Tibial nerve (tissue), 4 donors: ENCODE measurements at places on chromosomes 4 and X. TPM values are rescaled to one million over a fixed set of nuclear protein-coding genes. Genes with fewer than 3 reads are reported as not detected.

DNA sequence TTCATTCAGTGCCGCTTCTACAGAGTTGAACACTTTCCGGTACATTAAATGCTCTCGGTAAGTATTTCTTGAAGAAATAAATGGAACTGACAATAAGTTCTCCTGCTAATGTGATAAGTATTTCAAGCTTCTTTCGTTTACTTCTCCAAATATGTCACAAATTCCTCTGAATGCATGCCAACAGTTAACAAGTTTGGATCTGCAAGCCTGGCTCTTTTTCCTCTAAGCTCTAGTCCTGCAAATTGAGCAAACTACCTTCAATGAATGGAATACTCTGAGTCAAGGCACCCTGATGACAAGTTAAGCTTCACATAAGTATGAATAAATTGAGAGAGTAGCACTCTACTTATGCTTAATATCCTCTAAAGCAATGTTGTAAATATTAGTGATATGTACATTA lies 403.6 kb downstream of the PDGFC start:
- no peak for DNase-seq

DNA sequence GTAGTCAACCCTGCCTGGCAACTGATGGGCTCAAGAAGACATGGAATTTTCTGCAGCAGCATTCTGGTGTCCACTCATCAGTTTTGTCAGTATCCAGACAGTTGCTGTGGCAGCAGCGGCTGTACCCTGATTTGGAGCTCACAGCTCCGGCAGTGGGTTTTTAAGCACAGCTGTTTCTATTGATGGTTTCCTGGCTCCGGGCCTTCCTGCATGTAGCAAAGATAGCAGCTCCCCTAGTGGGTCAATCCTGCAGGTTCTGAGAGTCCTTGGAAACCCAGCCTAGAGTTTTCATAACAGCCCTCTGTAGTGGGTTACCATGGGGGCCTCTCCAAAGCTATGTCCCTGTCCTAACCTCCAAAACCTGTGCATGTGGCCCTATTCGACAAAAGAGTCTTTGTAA lies 84.0 kb upstream of the ATP6AP2 start:
- no peak for DNase-seq

- no peak for DNase-seq
Measured at GRCh38 chrX:47662144-47662657, 3.2 kb upstream of the UXT start.

DNA sequence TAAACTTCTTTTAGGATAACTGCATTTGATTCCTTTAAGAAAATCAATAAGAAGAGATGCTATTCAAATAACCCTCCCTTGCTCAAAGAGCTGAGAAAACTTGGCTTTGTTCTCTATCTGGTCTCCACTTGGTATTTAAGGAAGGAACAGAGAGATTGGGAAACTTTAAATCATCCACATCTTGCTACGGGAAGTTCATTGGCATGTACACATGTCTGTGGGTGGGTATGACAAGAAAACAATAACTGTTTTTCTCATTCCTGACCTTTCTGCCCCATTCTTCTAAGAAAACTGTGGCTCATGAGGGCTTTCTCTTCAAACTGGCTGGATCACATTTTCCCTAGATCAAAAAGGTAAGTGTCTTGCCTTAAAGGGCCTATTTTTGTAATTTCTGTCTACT lies 6.0 kb downstream of the SEL1L3 start:
- no peak for DNase-seq

GRCh38 chrX:154724993-154725756 lies 25.7 kb downstream of the GAB3 start:
- no peak for DNase-seq

Gene PDCL2
- total RNA-seq: not detected

DNA sequence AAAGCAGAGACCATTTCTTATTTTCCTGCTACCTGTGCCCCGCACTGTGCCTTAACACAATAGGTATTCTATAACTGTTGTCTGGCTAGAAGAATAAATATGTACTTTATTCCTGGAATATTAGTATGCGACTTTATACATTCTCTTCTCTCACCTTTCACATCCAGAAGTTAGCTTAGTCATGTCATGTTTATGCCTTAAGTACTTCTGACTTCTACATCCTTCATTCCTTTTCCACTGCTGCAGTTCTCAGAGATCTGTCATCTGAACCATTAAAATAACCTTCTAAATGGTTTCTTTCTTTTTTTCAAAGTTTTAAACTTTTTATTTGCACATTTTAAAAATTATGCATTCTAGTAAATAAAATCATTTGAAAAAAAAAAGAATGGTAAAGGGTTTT lies 34.4 kb downstream of the KIF4A start:
- no peak for DNase-seq

Gene YY2
- 4.6 TPM for total RNA-seq

- DNase-seq: no peak
Measured at GRCh38 chr4:139940600-139940999, 213.4 kb downstream of the MAML3 start.

Gene LANCL3
- total RNA-seq: 1.2 TPM

- no peak for DNase-seq
Measured at GRCh38 chrX:13047759-13048158, 3.3 kb upstream of the FAM9C start.

- no peak for DNase-seq
Measured at GRCh38 chr4:103498161-103499070, 221.4 kb downstream of the TACR3 start.

DNA sequence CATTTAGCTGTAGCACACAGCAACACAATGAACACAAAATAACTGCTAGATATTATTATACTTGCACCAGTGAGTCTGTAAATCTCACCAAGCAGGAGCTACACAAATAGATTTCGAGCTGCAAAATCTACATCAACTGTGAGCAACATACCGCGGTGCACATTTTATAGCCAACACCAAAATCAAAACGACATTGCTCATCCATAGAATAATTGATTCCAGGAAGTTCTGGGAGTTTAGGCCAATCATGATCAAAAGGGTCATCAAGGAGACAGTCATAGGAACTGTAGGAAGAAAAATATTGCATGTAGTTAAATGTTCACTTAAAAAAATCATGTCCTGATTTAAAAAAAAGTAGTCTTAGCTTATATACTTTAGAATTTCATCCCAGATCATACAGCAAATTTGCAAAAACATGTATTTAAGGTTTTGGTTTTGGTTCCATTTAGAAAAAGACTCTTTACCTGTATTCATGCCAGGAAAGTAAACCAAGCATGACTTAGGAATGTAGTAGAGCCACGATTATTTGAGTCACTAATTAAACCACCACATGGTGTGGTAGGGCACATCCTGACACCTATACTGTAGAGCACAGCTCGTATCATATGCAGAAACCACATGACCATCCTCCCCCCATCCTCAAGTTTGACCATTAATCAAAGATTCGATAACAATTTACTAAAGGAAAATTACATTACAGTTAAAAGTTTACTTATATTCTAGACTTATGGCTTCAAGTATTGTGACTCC lies 250.4 kb downstream of the ADAMTS3 start:
- DNase-seq: no peak

DNA sequence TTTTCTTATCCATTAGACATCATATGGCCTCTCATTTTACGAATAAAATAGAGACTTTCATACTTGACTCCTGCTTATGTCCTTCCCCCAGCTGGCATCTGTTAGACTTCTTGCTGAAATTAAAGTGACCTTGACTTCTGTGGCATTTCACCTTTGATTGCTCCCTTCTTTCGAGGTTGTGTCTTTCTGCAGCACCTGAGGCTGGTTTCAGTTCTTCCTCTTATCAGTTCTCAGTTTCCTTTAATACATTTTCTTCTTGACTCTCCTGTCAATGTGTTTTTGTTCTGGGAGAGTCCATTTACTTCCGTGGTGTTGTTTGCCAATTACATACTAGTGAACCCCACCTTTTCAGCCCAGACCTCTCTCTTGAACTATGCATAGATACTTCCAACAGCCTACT lies 81.6 kb downstream of the RBPJ start:
- DNase-seq: no peak

Gene NAP1L2
- 5.9 TPM for total RNA-seq

GRCh38 chrX:41785685-41786084 lies 61.7 kb downstream of the GPR82 start:
- DNase-seq: no peak

Gene ARR3
- not detected for total RNA-seq

Gene DNAAF6
- total RNA-seq: not detected

Gene AGA
- 25.1 TPM for total RNA-seq

GRCh38 chr4:76535603-76536372 lies 100.8 kb downstream of the SHROOM3 start:
- no peak for DNase-seq

- no peak for DNase-seq
Measured at GRCh38 chr4:105652286-105652888, 56.1 kb downstream of the INTS12 start.

DNA sequence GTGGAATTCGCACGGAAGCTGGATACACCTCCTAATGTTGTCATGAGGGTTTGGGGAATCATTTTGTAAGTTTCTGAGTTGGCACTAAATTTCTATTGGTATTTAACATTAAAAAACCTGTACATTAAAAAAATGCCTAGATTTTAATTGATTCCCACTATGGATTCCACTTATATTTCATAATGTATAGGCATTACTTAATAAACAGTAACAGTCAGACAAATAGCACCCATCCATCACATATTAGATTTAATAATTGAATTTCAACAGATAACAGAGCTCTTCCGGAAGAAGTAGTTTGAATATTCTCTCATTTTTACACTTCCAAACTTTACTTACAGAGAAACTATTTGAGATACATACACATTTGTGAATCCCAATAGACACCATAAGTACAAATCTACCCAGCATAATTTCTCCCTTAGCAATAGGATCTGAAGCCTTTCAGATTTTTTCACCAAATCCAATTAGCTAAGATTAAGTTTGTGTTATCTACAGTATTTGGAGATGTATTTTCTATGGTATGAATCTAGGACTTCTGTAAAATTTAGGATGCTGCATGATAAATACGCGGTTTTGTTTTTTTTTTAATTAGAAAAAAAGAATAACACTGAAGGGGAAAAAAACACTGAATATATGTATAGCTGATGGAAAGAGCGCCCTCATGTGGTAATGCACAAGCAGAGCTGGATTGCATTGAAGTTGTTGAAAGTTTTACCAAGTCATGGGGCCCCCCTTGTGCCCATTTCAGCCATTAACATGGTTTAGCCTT lies 12.2 kb upstream of the ODAM start:
- DNase-seq: no peak

Gene CPLX1
- total RNA-seq: 2.4 TPM

Gene PABPC5
- total RNA-seq: 4.2 TPM

Gene RHOH
- total RNA-seq: 2.2 TPM

Gene TCEAL6
- not detected for total RNA-seq

Gene NXT2
- 10.7 TPM for total RNA-seq

DNA sequence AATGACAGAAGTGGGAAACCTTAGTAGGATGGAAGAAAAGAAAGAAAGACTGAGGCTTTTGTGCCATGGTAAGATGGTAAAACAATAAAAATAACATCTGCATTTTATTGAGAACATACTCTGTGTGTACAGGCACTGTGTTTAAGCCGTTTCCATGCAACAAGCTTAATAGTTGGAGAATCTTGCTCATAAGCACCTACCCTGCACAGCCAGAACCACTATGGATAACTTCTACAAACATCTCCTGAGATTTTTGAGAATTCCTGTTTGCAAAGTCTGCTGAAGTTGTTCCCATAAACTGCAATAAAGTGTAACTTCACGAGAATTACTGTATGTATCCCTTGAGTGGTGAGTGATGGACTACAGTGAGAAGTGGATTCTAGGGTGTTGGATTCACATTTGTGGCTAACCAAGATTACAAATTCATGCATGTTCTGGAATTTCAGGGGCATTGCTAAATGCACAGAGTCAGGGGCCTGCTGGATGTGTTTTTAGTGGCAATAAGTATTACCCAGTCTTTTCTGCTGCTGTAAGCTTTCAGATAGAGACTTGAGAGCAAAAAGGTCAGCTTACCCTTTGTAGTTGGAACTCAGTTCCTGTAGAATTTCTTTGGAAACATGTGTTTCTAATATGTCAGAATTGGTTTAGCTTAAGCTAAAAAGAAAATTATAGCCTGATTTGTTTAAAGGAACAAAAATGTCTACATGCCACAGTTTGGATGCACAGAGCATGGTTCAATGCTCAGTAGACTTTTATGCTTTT lies 132.5 kb downstream of the AFF1 start:
- no peak for DNase-seq

- no peak for DNase-seq
Measured at GRCh38 chr4:182698212-182698611, 219.0 kb downstream of the DCTD start.

DNA sequence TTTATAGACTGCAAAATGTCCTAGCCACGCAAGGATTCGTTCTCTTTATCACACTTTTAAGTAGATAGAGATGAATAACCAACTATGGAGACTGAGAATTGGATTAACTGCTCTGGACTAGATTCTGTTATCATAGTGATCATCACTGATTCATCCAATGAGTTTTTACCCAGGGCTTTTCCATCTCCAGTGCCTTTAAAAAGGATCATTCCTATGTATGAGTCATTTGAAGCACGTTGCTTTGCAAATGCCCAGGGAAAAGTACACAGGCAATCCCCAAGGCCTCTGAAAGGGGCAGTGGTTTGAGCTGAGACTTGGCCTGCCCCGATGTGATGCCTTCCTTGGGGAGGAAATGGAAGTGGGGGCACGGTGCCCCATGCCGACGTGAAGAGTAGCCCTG lies 122.7 kb upstream of the PSAPL1 start:
- DNase-seq: no peak
